Smooth muscle cell of the pulmonary artery (primary cell): ENCODE measurements at places on chromosomes 4 and X. TPM values are rescaled to one million over a fixed set of nuclear protein-coding genes. Genes with fewer than 3 reads are reported as not detected.

Gene PGRMC1
- 107 and 156 TPM in 2 replicates for total RNA-seq

Gene FUNDC1
- total RNA-seq = 6.3 and 10.1 TPM in 2 replicates

Gene KCND1
- 2.3 and 2.8 TPM in 2 replicates for total RNA-seq

Gene FGF16
- 0.30 and 1.5 TPM in 2 replicates for total RNA-seq

Gene FANCB
- 3.3 and 4.8 TPM in 2 replicates for total RNA-seq

Gene PARM1
- total RNA-seq = 2.7 and 3.0 TPM in 2 replicates

Gene MAP7D2
- total RNA-seq = 0.03 and 0.07 TPM in 2 replicates

Gene PRDM8
- 4.9 and 6.8 TPM in 2 replicates for total RNA-seq

Gene PPARGC1A
- total RNA-seq = 0.13 and 2.7 TPM in 2 replicates

Gene TCEAL6
- total RNA-seq = not detected in 2 replicates

Gene SERTM2
- total RNA-seq = 0.03 TPM in 1 of 2 replicates, not detected in the other

Gene STS
- 7.3 and 10.7 TPM in 2 replicates for total RNA-seq

Gene PRRG1
- total RNA-seq = 11.5 and 12.8 TPM in 2 replicates

Gene PSAPL1
- not detected in 2 replicates for total RNA-seq

Gene UGT8
- 0.10 TPM in 1 of 2 replicates, not detected in the other for total RNA-seq

Gene TMSB4X
- 6,415 and 9,073 TPM in 2 replicates for total RNA-seq

Gene HHIP
- 11.1 and 26.0 TPM in 2 replicates for total RNA-seq

Gene XIAP
- 51.4 and 52.7 TPM in 2 replicates for total RNA-seq

Gene CITED1
- not detected in 2 replicates for total RNA-seq

Gene VGLL1
- total RNA-seq = not detected in 2 replicates

Gene TREX2
- total RNA-seq = 1.7 and 1.9 TPM in 2 replicates

Gene REELD1
- not detected in 2 replicates for total RNA-seq

Gene IL1RAPL1
- total RNA-seq = 0.69 and 0.78 TPM in 2 replicates

Gene ATXN3L
- total RNA-seq = not detected in 2 replicates

Gene SLC7A11
- 42.4 and 96.8 TPM in 2 replicates for total RNA-seq

Gene POLN
- 3.9 and 5.1 TPM in 2 replicates for total RNA-seq

Gene QRFPR
- total RNA-seq = not detected in 2 replicates

Gene SPIN2B
- total RNA-seq = 6.9 and 8.5 TPM in 2 replicates

Gene SLC16A2
- total RNA-seq = 12.1 and 24.3 TPM in 2 replicates

Gene SOD3
- 61.3 and 143 TPM in 2 replicates for total RNA-seq

Gene AMTN
- total RNA-seq = 0.13 TPM in 1 of 2 replicates, not detected in the other

Gene MAGEE1
- total RNA-seq = 2.2 and 2.9 TPM in 2 replicates
